Left lung (tissue), 14 donors: ENCODE measurements at places on chromosomes 6 and 20. TPM values are rescaled to one million over a fixed set of nuclear protein-coding genes. Genes with fewer than 3 reads are reported as not detected.

Gene C4B
- 14.2 TPM for polyA plus RNA-seq

Gene C6orf141
- 6.3 TPM for polyA plus RNA-seq

Gene B3GALT4
- 4.4 TPM for polyA plus RNA-seq

Gene TCP11
- 1.6 TPM for polyA plus RNA-seq

Gene HLA-DPB1
- polyA plus RNA-seq, result 23.0 TPM

Gene HDAC2
- polyA plus RNA-seq, result 236 TPM

Gene LINC00237
- not detected for polyA plus RNA-seq

- H3K4me1 ChIP-seq, result peaks cover 56% of the 10 kb centered on the region
- DNase-seq, result no peak
- no peaks in the 10 kb centered on the region for H3K27me3 ChIP-seq
- H3K27ac ChIP-seq, result peak overlapping the region; percentile 50
These were observed 6.3 kb downstream of the OSER1 start for GRCh38 chr20:44204156-44204831.

GRCh38 chr20:62311150-62311549 is 8.4 kb downstream of the ADRM1 start:
- no peaks in the 10 kb centered on the region for H3K27me3 ChIP-seq
- H3K36me3 ChIP-seq, result no peaks in the 10 kb centered on the region
- no peaks in the 10 kb centered on the region for H3K4me1 ChIP-seq
- no peak for DNase-seq
- no peak overlapping the region for H3K4me3 ChIP-seq

GRCh38 chr6:89536231-89536630 is 102.3 kb downstream of the LYRM2 start:
- H3K27ac ChIP-seq, result no peak overlapping the region
- no peaks in the 10 kb centered on the region for H3K4me1 ChIP-seq
- no peaks in the 10 kb centered on the region for H3K27me3 ChIP-seq
- DNase-seq, result no peak

- no peaks in the 10 kb centered on the region for H3K27me3 ChIP-seq
- no peak overlapping the region for H3K4me3 ChIP-seq
- H3K4me1 ChIP-seq, result peaks cover 6% of the 10 kb centered on the region
- H3K27ac ChIP-seq, result no peak overlapping the region
These were observed 21.2 kb downstream of the KIF16B start for GRCh38 chr20:16552015-16552414.

DNA sequence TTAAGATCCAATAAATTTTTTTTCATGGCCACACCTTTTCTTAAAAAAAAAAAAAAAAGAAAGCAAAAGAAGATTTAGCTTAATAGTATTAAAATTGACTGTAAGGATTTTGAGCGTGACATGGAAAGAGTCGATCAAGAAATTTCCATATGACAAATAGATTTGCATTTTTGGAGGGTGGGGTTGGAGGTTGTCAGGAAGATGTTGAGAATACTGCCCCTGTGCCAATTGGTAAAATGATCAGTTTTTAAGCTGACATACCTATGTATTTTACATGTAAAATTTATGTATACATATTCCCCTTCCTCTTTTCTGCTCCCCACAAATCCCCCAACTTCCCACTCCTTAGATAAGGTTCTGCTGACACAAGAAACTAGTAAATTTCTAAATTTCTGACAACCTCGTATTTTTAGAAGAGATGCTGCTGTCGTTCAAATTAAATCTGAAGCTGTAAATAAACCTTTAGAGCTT is 520.9 kb downstream of the CD83 start:
- peaks cover 21% of the 10 kb centered on the region for H3K4me1 ChIP-seq
- no peak for DNase-seq
- H3K36me3 ChIP-seq, result no peaks in the 10 kb centered on the region
- no peak overlapping the region for H3K4me3 ChIP-seq

DNA sequence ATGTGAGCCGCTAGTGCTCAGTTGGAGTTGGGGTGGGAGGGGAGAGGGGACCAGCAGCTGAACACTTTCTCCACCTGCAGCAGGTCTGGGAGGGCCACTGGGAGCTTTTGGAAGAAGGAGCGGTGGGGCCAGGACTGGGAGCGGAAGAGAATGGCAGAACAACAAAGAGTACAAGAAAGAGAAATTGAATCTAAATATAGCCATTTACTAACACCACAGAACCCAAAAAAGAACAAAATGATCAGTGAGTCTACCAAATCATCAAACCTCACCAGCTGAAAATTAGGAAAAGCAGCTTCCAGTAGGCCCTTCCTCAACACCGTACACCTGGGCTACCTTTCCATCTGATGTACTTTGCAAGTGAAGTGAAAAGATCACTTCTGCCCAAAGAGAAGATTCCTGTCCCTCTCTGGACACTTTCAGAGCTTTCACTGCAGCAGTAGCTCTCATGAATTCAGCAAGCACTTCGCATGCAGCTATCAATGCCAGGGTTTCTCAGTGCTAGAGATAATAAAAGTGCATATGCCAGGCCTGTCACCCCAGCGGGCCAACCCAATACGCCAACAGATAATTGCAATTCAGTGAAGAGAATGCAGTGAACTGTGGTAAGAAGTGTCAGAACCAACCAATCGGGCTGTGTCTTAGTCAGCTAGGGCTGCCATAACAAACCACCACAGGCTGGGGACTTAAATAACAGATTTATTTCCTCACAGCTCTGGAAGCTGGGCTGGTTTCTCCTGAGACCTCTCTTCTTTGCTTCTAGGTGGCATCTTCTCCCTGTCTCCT is 597 bp downstream of the LY86 start:
- no peak for DNase-seq
- H3K4me3 ChIP-seq, result no peak overlapping the region
- no peaks in the 10 kb centered on the region for H3K27me3 ChIP-seq
- H3K36me3 ChIP-seq, result no peaks in the 10 kb centered on the region
- H3K27ac ChIP-seq, result no peak overlapping the region

DNA sequence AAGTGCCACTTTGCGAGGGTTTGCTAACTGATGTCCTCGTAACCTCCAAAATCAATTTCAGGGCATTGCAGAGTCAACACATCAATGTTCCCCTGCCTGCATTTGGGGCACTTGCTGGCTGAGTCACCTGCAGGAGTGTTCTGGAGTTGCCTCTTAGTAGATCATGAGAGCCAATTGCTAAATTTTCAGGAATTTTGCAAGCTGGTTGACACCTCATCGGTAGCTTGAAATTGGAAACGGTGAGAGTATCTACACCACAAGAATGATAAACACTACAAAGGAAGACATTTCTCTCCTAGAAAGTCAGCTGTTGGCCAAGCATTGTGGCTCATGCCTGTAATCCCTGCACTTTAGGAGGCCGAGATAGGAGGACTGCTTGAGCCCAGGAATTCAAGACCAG is 10.8 kb upstream of the BFSP1 start:
- H3K4me1 ChIP-seq, result no peaks in the 10 kb centered on the region
- H3K27ac ChIP-seq, result peak overlapping the region; percentile 70
- no peaks in the 10 kb centered on the region for H3K36me3 ChIP-seq

DNA sequence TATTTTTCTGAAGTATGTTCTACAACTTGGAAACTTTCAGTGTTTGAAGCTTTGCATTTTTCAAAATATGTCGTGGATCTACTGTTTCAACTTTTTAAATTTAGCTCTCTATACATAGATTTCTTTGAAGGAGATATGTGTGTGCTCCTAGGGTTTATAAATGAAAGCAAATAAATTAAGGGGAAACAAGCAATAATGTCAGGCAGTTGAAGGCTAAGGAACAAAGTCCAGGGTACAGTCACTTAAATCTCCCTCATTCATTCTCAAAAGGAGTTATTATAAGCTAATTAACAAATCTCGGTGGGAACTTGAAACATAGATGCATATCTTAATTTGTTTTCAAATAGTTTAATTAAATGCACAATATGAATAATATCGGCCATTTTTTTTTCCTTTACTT is 79.4 kb downstream of the SAMD5 start:
- no peaks in the 10 kb centered on the region for H3K36me3 ChIP-seq
- no peak overlapping the region for H3K27ac ChIP-seq
- no peaks in the 10 kb centered on the region for H3K4me1 ChIP-seq
- no peaks in the 10 kb centered on the region for H3K27me3 ChIP-seq

GRCh38 chr6:143098054-143098671 is 37.5 kb downstream of the AIG1 start:
- peak overlapping the region; percentile 85 for H3K27ac ChIP-seq
- H3K27me3 ChIP-seq, result no peaks in the 10 kb centered on the region
- no peaks in the 10 kb centered on the region for H3K4me1 ChIP-seq
- DNase-seq, result no peak
- H3K4me3 ChIP-seq, result no peak overlapping the region

DNA sequence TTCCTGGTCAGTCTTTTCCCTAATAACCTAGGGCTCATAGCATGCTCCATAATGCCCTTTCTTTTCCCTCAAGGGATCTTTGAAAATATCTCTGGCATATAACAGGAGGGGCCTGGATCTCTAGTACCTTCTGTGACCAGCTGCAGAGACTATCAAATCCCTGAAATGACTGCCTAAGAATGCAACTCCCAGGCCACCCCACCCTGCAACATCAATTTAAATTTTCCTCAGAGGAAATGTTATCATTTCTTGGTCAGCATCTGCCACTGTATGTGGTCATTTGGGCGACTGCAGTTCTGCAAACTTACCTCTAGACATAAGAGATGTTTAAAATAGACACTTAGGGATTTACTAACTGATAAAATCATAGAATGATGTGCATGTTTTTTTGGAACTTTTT is 200.2 kb downstream of the KCNQ5 start:
- H3K4me3 ChIP-seq, result no peak overlapping the region
- no peak for DNase-seq
- H3K27me3 ChIP-seq, result no peaks in the 10 kb centered on the region
- H3K27ac ChIP-seq, result no peak overlapping the region
- no peaks in the 10 kb centered on the region for H3K4me1 ChIP-seq

DNA sequence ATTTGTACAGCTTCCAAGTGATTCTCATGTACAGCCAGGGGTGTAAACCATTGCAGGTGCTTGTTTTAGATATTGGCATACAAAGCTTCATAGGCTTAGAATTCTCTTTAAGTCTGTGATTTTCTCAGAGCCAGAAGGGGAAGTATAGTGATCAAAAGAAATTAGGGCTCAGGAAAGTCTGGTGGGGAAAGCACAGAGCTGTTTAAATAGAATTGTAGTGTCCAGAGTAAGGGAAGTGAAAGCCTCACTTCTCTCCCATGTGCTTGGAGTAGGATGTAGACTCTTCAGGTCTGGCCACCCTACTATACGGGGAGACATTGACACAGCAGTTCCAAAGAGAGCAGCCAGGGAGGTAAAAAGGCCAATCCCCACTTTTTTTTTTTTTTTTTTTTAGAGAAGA is 10.4 kb downstream of the GCNT2 start:
- DNase-seq, result no peak
- no peaks in the 10 kb centered on the region for H3K27me3 ChIP-seq
- no peaks in the 10 kb centered on the region for H3K36me3 ChIP-seq
- H3K4me3 ChIP-seq, result no peak overlapping the region

DNA sequence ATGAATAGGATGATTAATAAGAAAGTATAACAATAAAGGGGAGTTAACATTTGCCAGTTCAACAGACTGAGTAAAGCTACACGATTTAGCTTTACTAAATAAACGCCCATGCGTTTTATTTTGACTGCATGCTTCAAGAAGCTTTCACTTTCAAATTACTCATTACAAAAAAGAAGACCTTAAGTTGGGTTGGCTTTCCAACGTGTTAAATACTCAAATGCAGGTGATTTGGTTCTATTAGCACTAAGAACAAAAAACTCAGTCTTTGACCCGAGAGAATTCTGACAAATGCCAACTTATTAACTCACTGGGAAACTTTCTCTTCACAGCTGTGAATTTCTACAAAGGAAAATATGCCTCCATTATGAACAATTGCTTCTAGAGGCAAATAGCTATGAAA is 24.8 kb downstream of the RNF146 start:
- H3K36me3 ChIP-seq, result peaks cover 5% of the 10 kb centered on the region
- DNase-seq, result no peak
- H3K4me1 ChIP-seq, result peaks cover 21% of the 10 kb centered on the region
- H3K27me3 ChIP-seq, result no peaks in the 10 kb centered on the region
- H3K4me3 ChIP-seq, result no peak overlapping the region
- no peak overlapping the region for H3K27ac ChIP-seq

- no peaks in the 10 kb centered on the region for H3K36me3 ChIP-seq
- H3K4me1 ChIP-seq, result no peaks in the 10 kb centered on the region
- H3K27me3 ChIP-seq, result no peaks in the 10 kb centered on the region
- H3K4me3 ChIP-seq, result no peak overlapping the region
- peak overlapping the region; percentile 30 for H3K27ac ChIP-seq
These were observed 32.5 kb downstream of the STK38 start for GRCh38 chr6:36514554-36515456.

- no peaks in the 10 kb centered on the region for H3K4me1 ChIP-seq
- no peaks in the 10 kb centered on the region for H3K36me3 ChIP-seq
- no peaks in the 10 kb centered on the region for H3K27me3 ChIP-seq
These were observed 203.0 kb upstream of the RGS17 start for GRCh38 chr6:153334121-153334520.

DNA sequence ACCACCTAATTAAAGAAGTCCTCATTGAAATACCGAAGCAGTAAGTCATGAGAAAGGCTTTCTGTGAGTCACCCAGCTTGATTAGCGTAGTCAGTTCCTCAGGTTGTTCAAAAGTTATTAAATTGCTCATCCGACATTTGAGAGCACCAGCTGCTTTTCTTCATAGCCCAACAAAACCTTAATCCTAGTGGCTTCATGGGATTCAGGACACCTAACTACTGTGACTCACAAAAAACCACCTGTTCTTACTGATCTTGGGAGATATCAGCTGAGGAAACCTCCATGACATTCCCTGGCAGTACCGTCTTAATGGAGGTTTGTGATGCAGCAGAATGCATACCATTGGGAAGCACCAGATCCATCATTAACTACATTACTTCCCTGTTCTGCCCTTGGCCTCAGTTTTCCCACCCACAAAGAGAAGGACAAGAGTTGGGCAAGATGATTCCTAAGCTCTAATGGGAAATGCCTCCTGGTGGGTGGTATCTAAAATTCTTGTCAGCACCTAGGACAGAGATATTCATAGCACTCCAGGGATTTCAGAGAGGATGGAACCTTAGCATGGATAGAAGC is 103.8 kb downstream of the KHDC1L start:
- H3K27ac ChIP-seq, result no peak overlapping the region
- no peaks in the 10 kb centered on the region for H3K27me3 ChIP-seq
- H3K4me1 ChIP-seq, result no peaks in the 10 kb centered on the region
- no peak overlapping the region for H3K4me3 ChIP-seq
- H3K36me3 ChIP-seq, result no peaks in the 10 kb centered on the region
- no peak for DNase-seq

GRCh38 chr20:59771506-59772372 is 161.7 kb downstream of the SYCP2 start:
- no peak for DNase-seq
- H3K27ac ChIP-seq, result no peak overlapping the region
- no peaks in the 10 kb centered on the region for H3K36me3 ChIP-seq
- H3K4me1 ChIP-seq, result no peaks in the 10 kb centered on the region

- no peaks in the 10 kb centered on the region for H3K27me3 ChIP-seq
- no peak overlapping the region for H3K4me3 ChIP-seq
- H3K36me3 ChIP-seq, result no peaks in the 10 kb centered on the region
- no peaks in the 10 kb centered on the region for H3K4me1 ChIP-seq
These were observed 189.1 kb upstream of the EYS start for GRCh38 chr6:65896140-65896539.

GRCh38 chr6:5531161-5531560 is 269.8 kb downstream of the FARS2 start:
- no peak for DNase-seq
- no peak overlapping the region for H3K27ac ChIP-seq
- no peak overlapping the region for H3K4me3 ChIP-seq
- no peaks in the 10 kb centered on the region for H3K27me3 ChIP-seq

GRCh38 chr6:106315765-106316374 is 9.7 kb downstream of the ATG5 start:
- H3K27me3 ChIP-seq, result no peaks in the 10 kb centered on the region
- no peak overlapping the region for H3K4me3 ChIP-seq
- H3K27ac ChIP-seq, result no peak overlapping the region
